NCI-H774 (cell line): ENCODE measurements at places on chromosomes 16 and 17.
A peak's percentile ranks its signal among the peaks of the same experiment; 100 is the strongest.

DNA sequence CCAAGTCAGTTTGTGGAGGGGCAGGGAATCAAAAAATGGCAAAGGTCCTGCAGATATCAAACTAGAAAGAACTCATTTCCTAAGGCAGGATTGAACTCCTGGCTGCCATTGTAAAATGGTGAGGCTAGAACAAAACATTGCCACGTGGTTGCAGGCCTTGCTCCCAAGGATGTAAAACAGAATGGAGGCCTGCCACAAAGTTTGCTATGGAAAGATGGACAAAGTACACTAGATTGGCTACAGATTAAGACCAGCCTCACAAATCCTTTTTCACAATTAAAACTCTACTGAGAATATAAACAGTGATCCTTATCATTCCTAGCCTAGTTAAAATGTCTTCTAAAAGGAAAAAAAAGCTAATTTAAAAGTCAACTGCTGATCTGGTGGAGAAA is 30.9 kb downstream of the PHKB start:
- DNase-seq, result no peak

- DNase-seq, result no peak
Observed at GRCh38 chr17:81713004-81713555, 996 bp downstream of the SLC25A10 start.

DNA sequence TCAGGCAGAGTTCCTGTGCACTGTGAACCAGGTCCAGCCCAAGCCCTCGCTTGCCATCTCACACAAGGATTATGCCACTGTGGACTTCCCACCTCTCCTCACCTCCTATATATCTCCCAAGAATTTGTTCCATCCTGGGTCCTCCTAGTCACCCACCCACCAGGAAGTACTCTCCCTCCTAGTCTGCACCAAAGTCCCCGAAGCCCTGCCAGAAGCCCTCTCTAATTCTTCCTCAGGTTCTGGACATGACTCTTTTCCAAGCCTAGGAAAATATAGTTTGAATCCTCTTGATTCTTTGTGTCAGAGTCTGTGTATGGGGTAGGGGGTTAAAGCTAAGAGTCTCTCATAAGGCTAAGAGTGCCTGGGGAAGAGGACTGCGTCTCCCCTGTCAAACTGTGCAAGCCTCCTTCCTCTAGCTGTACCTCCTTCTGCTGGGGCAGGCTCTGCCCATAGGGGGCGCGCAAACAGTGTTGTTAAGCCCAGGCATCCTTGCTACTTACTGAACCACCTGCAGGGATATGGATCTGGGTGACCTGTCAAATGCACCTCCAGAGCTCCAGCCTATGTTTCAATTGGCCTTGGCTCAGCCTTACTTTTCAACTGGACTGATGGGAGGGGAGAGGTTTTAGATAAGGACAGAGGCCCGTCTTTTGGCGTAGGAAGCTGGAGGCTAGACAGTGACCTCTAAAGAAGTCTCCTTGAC is 16.6 kb upstream of the DLX4 start:
- DNase-seq, result peak; percentile 51

GRCh38 chr16:89536886-89537548 is 23.5 kb upstream of the RPL13 start:
- no peak for DNase-seq

- DNase-seq, result no peak
Observed at GRCh38 chr16:26701243-26701886, 365.4 kb upstream of the C16orf82 start.

DNA sequence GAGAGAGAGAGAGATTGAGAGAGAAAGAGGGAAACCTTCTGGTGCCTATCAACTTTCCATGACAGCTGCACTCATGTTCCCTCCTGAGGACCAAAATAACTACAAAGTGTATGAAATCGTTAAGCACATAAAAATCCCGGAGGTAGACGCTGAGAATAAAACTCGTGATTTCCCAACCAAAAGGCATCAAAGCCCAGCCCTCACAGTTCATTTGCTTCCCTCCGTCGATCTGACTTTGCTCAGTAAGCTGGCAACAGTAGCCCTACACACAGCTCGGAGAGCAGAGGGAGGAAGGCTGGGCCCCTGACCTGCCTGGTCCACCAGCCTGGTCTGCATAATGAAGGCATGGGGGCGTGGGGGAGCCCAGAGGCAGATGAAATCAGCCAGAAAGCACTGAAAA is 273.9 kb upstream of the ZFHX3 start:
- no peak for DNase-seq

GRCh38 chr17:19978805-19979211 is 1.2 kb upstream of the AKAP10 start:
- no peak for DNase-seq
